ENCODE measurements at places on chromosomes 2 and 18.
A peak's percentile ranks its signal among the peaks of the same experiment; 100 is the strongest.

GRCh38 chr2:30287857-30288513 lies 56.7 kb downstream of the LBH start:
- no peak for DNase-seq

DNA sequence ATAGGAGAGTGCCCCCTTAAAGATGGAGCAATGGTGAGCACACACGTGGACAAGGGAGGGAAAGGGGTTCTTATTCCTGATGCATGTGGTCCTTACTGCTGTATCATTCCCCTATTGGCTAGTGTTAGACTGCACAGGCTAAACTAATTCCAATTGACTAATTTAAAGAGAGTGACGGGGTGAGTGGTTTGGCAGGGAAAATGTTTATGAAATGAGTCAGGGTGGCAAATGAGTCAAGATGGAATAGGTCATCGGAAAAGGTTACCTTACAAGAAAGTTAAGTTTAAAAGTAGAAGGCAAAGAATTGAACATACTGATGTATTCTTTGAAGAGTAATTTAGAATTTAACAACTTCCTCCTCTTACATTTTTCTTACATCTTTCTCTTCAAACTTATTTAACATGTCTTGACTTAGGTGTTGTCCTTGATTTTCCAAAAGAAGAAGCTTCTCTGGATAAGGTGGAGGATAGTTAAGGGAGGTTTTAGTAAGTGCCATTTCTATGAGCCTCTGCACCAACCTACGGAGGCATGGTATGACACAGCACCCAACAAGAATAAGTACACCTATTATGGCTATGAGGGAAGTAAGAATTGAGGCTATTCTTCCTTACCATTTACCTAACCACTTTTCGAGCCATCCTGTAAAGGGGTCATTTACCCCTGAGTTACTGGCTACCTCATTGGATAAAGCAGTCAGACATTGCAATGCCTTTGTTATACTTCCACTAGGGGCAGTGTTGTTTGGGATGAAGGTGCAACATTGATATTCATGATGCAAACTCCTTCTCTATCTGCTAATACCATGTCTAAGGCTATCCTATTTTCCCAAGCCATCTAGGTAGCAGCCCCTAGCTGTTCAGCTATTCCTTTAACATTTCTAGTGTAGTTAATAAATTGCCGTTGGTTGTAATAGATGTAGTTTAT lies 1345.8 kb upstream of the LRRTM1 start:
- DNase-seq, result no peak

GRCh38 chr2:171365232-171365631 lies 68.6 kb downstream of the METTL8 start:
- DNase-seq, result no peak

DNA sequence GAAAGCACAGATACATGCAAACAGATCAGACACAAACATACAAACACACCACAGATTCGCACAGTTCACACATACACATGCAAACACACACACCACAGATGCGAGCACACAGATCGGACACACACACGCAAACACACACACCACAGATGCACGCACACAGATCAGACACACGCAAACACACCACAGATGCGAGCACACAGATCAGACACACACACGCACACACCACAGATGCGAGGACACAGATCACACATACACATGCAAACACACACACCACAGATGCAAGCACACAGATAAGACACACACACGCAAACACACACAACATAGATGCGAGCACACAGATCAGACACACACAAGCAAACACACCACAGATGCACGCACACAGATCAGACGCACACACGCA lies 149.0 kb downstream of the PXDN start:
- DNase-seq, result no peak

DNA sequence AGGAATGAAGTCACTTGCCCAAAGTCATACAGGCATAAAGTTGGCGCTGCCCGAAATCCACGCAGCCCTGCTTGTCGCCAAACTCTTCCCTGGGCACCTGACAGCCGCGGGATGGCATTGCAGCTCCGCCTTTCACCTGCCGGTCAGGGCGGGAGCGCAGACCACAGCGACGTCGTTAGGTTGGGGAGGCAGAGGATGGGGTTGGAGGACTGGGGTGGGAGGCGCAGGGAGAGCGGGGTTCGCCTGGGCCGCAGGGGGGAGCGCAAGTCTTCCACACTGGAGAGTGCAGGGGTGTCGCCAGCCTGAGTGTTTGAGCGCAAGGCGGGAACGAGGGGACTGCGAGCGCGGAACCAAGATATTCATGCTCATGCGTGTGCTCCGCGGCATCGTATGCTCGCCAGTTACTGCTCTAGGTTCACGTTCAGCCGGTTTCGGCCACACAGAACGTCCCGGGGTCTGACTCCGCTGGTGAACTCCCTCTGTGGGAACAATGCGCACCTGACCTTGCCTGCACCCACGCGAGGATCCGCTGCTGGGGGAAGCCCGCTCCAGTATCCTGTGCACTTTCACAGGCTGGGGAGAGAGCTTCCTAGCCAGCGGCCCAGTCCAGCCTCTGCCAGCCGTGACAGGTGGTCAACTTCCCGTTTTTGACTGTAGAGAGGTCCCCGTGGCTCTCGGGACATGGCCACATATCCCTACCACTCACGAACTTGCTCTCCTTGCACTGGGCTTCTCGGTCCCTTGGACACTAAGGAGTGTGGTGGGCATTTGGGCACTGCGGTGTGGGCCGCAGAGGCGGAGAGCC lies 767 bp upstream of the NPPC start:
- DNase-seq, result peak; percentile 42

GRCh38 chr2:1816414-1816911 lies 72.1 kb upstream of the PXDN start:
- no peak for DNase-seq

DNA sequence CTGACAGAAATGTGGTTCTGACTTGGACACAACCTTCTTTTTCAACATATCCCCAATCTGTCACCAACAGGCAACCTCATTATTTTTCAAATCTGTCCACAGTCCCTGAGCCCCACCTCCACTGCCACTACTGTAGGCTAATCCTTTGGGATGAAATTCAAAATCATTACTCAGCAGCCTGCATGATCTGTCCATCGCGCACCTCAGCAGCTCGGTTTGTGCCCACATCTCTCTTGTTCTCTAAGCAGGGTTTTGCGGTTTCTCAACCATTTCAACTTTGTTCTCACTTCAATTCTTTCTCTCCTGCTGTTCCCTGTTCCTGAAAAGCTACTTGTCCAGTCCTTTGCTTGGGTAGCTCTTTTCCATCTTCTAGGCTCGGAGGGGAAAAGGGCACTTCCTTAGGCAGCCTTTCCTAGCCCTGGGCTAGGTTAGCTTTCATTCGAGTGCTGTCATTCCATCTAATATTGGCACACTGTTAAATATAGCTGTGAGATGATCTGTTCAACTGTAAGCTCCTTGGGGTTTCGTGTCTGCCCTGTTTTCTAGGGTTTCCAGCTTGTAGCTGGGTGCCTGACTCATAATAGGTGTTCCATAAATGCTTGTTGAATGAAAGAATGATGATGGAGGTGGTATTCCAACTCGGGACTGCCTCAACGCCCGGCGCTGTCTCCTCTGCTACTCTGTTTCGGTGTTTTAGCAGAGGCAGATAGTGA lies 653 bp upstream of the ANKAR start:
- DNase-seq, result no peak

GRCh38 chr2:111946294-111947114 lies 48.1 kb downstream of the MERTK start:
- peak; percentile 65 for DNase-seq

DNA sequence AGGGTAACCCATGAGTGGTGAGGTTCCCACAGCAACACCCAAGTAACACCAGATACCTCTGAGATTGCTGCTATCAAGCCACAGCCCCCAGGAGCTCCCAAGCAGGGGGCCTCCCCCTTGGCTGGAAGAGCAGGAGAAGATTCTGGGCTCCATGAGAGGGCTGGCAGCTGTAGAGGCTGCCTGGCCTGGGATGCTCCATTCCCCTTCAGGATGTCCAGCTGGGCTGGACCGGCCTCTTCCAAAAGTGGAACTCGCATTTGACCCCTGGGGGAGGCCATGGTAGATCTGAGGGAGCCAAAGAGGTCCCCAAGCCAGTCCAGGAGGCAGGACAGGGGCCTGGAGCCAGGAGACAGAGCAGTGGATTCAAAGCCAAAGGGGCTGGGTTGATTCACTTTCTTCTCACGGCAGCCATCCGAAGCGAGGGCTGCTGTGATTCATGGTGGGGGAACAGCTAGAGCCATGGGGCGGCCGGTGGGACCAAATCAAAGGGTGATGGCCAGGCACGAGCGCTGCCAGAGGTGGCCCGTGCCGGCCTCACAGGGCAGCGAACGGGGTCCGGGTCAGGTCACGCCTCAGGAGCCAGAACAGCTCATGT lies 95.3 kb upstream of the ID2 start:
- DNase-seq, result no peak

- no peak for DNase-seq
Observed at GRCh38 chr2:126784621-126785020, 114.1 kb upstream of the TEX51 start.

GRCh38 chr2:240629619-240629967 lies 4.3 kb downstream of the GPR35 start:
- no peak for DNase-seq
